ENCODE measurements at places on chromosomes 1 and 21. TPM values are rescaled to one million over a fixed set of nuclear protein-coding genes. Genes with fewer than 3 reads are reported as not detected.

DNA sequence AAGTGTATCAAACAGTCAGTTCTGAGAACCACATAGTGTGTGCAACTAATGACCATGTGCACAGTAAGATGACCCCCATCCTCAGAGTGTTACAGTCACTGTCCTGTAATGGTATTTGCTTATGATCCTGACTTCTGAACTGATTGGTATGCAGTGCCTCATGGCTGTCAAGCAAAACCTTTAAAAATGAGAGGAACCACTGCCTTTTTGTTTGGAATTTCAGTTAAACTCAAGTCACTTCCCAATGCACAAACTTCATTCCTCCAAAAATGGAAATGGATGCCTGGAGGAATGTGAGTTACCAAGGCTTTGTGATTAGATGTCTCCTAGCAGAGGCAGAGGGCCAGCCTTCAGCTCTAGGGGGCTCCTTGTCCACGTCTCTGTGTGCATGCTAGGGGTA, 10.5 kb downstream of the C1orf198 start:
- no peak overlapping the region for H3K4me3 ChIP-seq
- H3K27ac ChIP-seq: peak overlapping the region; percentile 97
- H3K27me3 ChIP-seq: no peaks in the 10 kb centered on the region
- peaks cover 57% of the 10 kb centered on the region for H3K36me3 ChIP-seq

The ELOVL1 gene
- 103 TPM for total RNA-seq

The C1orf87 gene
- total RNA-seq: 0.65 TPM

GRCh38 chr1:92029241-92029922, 403 bp upstream of the EPHX4 start:
- H3K27ac ChIP-seq: no peak overlapping the region
- no peaks in the 10 kb centered on the region for H3K27me3 ChIP-seq
- DNase-seq: no peak
- H3K4me1 ChIP-seq: peaks cover 12% of the 10 kb centered on the region
- peak overlapping the region; percentile 66 for H3K4me3 ChIP-seq

- H3K27me3 ChIP-seq: no peaks in the 10 kb centered on the region
- DNase-seq: no peak
- H3K4me1 ChIP-seq: peaks cover 10% of the 10 kb centered on the region
- no peak overlapping the region for H3K27ac ChIP-seq
- no peaks in the 10 kb centered on the region for H3K36me3 ChIP-seq
- H3K4me3 ChIP-seq: no peak overlapping the region
Observed at GRCh38 chr1:61753998-61754508, 11.8 kb downstream of the PATJ start.

The OR2L13 gene
- not detected for total RNA-seq

GRCh38 chr1:23273450-23274133, 56.3 kb upstream of the HTR1D start:
- H3K27ac ChIP-seq: peak overlapping the region; percentile 75
- no peak overlapping the region for H3K4me3 ChIP-seq
- no peaks in the 10 kb centered on the region for H3K36me3 ChIP-seq
- peaks cover 36% of the 10 kb centered on the region for H3K4me1 ChIP-seq
- no peak for DNase-seq

- peaks cover 8% of the 10 kb centered on the region for H3K36me3 ChIP-seq
- peak overlapping the region; percentile 68 for H3K27ac ChIP-seq
- H3K27me3 ChIP-seq: no peaks in the 10 kb centered on the region
- no peak for DNase-seq
Observed at GRCh38 chr1:9182784-9183257, 51.8 kb upstream of the H6PD start.

The NAV1 gene
- 211 TPM for total RNA-seq

The ABCA4 gene
- total RNA-seq: 0.26 TPM

DNA sequence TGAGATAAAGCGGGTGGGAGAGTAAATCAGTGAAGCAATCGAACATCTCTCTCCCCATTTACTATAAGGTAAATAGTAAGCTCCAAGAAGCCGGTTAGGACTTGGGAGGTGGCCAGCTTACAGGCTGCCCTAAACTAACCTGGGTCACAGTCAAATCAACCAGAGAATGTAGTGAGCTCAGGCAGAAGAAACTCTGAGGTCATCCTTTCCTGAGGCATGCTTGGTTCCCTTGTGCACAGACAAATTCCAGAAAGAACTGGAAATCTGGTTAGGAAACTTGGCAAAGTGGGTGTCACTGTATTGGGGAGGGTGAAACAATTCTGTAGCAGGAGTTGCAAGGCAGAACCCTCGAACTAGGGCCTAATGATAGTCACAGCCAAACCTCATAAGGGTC, 72.5 kb downstream of the NTMT2 start:
- no peak overlapping the region for H3K27ac ChIP-seq
- H3K4me1 ChIP-seq: peaks cover 35% of the 10 kb centered on the region
- H3K4me3 ChIP-seq: no peak overlapping the region
- H3K36me3 ChIP-seq: no peaks in the 10 kb centered on the region

GRCh38 chr1:229305392-229305791, 34.5 kb downstream of the RAB4A start:
- H3K4me3 ChIP-seq: no peak overlapping the region
- H3K4me1 ChIP-seq: peaks cover 9% of the 10 kb centered on the region

The ATP1A4 gene
- total RNA-seq: not detected

The DTL gene
- total RNA-seq: 24.2 TPM

- H3K4me1 ChIP-seq: no peaks in the 10 kb centered on the region
- no peak overlapping the region for H3K27ac ChIP-seq
- peaks cover 20% of the 10 kb centered on the region for H3K27me3 ChIP-seq
- H3K4me3 ChIP-seq: no peak overlapping the region
- DNase-seq: no peak
- H3K36me3 ChIP-seq: no peaks in the 10 kb centered on the region
Observed at GRCh38 chr1:110639724-110640386, 33.7 kb upstream of the KCNA2 start.

GRCh38 chr1:91791691-91792488, 94.1 kb downstream of the TGFBR3 start:
- DNase-seq: no peak
- no peak overlapping the region for H3K4me3 ChIP-seq
- peaks cover 24% of the 10 kb centered on the region for H3K4me1 ChIP-seq
- peaks cover 4% of the 10 kb centered on the region for H3K27me3 ChIP-seq
- no peaks in the 10 kb centered on the region for H3K36me3 ChIP-seq
- H3K27ac ChIP-seq: no peak overlapping the region

- peaks cover 2% of the 10 kb centered on the region for H3K27me3 ChIP-seq
- DNase-seq: no peak
- H3K4me3 ChIP-seq: no peak overlapping the region
- H3K4me1 ChIP-seq: no peaks in the 10 kb centered on the region
- no peak overlapping the region for H3K27ac ChIP-seq
- H3K36me3 ChIP-seq: no peaks in the 10 kb centered on the region
Observed at GRCh38 chr1:215830226-215830810, 263.2 kb downstream of the KCTD3 start.

The DEPDC1 gene
- total RNA-seq: 4.7 TPM

DNA sequence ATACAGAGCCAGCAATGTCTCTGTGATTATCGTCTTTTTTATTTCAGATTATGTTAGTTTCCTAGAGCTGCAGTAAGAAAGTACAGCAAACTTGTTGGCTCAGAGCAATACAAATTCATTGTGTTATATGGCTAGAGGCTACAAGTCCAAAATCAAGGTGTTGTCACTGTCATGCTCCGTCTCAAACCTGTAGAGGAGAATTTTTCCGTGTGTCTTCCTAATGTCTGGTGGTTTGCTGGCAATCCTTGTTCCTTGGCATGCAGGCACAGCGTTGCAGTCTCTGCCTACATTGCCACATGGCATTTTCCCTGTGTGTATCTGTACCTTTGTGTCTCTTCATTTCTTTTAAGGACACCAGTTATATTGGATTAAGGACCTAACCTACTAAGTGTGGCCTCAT, 244.4 kb downstream of the LRRIQ3 start:
- no peak for DNase-seq
- H3K27ac ChIP-seq: no peak overlapping the region
- no peaks in the 10 kb centered on the region for H3K4me1 ChIP-seq
- no peaks in the 10 kb centered on the region for H3K36me3 ChIP-seq

- peaks cover 9% of the 10 kb centered on the region for H3K4me1 ChIP-seq
- H3K36me3 ChIP-seq: peaks cover 3% of the 10 kb centered on the region
- H3K27ac ChIP-seq: no peak overlapping the region
- no peak overlapping the region for H3K4me3 ChIP-seq
Observed at GRCh38 chr1:91334856-91335255, 69.8 kb downstream of the HFM1 start.
